GM04503 (cell line): ENCODE measurements at places on chromosomes 11 and 22.

DNA sequence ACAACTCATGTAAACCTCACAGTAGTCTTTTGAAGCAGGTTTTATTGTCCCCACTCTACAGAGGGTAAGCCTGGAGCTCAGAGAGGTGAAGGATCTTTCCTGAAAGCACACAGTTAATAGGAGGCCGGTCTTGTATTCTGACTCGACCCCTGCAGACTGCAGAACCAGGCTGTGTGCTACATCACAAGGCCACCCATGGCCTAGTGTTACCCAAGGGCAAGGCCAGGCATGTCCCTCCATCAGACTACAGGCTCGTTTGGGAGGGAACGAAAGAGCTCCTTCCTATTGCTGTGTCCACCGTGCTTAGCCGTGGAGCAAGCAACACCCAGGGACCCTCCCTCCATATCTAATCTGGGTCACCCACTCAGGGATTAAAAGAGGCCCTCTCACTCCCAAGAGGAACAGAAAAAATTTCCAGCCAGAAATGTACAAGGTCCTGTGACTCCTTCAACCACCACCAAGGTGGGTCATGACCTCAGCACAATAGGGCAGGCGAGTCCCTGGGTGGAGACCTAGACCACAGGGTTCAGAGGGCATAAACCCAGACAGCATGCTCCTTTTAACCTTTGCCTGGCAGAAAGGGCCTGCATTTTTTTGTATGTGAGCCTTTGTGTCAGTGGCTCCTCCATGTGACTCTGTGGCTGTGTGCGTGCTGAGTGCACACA, 6.3 kb upstream of the SMIM35 start:
- no peak for DNase-seq

DNA sequence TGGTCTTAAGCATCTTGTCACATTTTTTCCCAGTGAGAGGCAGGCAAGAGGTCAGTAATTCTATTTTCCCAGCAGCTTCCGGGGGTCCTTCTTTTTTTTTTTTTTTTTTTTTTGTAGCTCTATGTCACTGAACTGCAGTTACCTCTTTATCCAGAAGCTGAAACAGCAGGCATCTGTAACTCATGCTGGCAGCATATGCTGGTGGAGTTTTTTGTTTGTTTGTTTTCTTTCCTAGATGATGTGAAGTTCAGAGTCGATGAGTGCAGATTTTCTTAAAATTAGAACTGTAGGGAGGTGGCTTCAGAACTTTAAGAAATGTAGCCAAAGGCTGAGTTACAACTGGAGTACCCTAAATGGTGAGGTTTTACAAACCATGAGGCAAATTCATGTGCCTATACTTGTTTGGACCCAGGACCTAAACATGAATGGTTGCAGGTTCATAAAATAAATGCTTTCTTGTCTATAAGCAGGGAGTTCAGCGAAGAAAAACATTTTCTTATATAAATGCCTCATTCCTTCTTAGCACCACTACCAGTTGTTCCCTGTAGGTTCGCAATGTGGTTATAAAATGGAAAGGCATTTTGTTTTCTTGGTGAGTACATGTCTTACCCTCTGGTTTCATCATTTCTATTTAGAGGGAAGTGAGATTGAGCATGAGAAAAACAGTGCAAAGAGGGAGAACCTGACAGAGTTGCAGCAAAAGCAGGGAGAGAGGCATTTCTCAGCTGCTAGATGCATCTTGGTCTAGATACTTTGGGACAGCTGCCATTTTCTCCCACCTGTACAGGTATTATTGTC, 84.0 kb downstream of the TRIM44 start:
- DNase-seq: no peak

GRCh38 chr11:6483015-6483414, 1.7 kb downstream of the TIMM10B start:
- DNase-seq: no peak

GRCh38 chr11:119861160-119861559, 132.2 kb upstream of the NECTIN1 start:
- DNase-seq: no peak
